ENCODE measurements at places on chromosomes 11 and 22. TPM values are rescaled to one million over a fixed set of nuclear protein-coding genes. Genes with fewer than 3 reads are reported as not detected.

Gene NRGN
- 0.36 TPM for total RNA-seq

Gene NCF4
- total RNA-seq, result not detected

Gene AAMDC
- total RNA-seq, result 42.0 TPM

Gene DEFB131B
- not detected for total RNA-seq
